ENCODE measurements at places on chromosomes 1 and 21.

DNA sequence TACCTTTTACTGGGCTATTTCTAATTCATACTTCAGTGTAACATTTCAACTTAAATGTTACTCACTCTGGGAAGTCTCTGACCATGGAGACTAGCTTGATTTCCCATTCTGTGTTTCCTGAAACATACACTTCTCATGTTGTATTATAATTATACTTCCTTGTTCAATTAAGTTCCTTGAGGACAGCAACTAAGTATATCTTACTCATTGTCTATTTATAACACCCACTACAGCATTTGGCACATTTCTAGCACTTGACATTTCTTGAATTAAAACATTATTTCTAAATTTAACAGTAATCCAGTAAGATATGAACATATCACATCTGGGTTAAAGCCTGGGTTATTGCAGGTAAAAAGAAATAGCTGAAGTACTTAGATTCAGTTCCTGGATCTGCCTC is 32.4 kb upstream of the F13B start:
- no peak for DNase-seq

- DNase-seq = no peak
Measured at GRCh38 chr1:69425871-69426270, 141.9 kb upstream of the LRRC7 start.

DNA sequence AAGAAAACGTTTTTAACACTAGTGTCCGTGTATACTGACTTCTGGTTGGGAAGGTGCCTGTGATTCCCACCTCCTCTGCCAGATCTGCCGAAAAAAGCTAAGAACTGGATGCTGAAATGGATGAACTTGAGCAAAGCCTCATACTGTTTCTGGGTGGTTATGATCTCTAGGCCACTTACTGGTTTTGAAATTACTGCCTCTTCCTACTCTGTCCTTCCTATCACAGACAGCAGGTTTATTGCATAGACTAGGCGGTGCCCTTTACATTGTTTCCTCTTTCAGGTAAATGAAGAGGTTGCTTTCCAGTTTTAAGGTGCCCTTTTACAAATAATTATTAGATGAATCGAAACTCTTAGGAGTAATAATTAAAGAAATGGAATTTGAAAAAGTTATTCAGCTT is 27.5 kb downstream of the PEX14 start:
- no peak for DNase-seq

- no peak for DNase-seq
Measured at GRCh38 chr21:45578176-45578801, 36.0 kb upstream of the SLC19A1 start.

- DNase-seq = no peak
Measured at GRCh38 chr1:54581621-54582035, 33.6 kb downstream of the ACOT11 start.

- no peak for DNase-seq
Measured at GRCh38 chr1:181601186-181601950, 118.1 kb downstream of the CACNA1E start.

GRCh38 chr21:32348604-32349332 is 44.0 kb downstream of the URB1 start:
- DNase-seq = no peak

- no peak for DNase-seq
Measured at GRCh38 chr1:87902830-87903229, 574.1 kb downstream of the LMO4 start.

DNA sequence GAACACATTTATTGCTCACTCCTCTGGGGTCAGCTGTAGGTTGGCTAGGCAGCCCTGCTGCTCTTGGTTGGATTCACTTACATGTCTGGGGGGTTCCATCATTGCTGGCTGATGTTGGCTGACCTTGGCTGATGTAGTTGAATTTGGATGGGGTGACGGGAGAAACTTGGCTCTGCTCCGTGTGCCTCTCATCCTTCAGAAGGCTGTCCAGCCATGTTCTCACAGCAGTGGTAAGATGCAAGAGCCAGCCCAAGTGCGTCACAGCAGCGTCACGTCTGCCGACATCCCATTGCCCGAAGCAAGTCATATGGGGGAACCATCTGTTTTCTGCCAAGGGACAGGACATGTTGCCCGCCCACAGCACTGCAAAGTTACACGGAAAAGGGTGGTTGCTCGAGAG is 613.5 kb downstream of the MATN1 start:
- no peak for DNase-seq

GRCh38 chr1:21234779-21235178 is 55.5 kb downstream of the ECE1 start:
- no peak for DNase-seq

GRCh38 chr1:38815903-38816627 is 43.5 kb downstream of the RRAGC start:
- DNase-seq = peak; percentile 7

DNA sequence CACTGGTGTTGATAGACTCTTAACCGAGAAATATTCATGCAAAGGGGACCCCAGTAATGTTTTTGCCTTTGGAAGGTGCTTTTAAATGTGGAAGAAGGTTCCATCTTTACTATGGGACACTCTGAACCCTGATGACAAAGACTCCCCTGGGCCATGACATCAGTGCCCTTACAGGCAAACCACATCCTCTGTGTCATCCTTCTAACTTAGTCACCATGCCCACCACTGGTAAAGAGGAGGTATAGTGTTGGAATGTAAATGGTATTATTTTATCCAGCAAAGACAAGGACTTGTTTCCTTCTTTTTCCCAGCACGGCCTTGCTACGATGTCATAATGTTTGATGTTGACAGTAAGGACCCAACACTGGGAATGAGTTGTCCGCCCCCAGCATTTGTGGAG is 12.6 kb downstream of the METTL13 start:
- DNase-seq = no peak

DNA sequence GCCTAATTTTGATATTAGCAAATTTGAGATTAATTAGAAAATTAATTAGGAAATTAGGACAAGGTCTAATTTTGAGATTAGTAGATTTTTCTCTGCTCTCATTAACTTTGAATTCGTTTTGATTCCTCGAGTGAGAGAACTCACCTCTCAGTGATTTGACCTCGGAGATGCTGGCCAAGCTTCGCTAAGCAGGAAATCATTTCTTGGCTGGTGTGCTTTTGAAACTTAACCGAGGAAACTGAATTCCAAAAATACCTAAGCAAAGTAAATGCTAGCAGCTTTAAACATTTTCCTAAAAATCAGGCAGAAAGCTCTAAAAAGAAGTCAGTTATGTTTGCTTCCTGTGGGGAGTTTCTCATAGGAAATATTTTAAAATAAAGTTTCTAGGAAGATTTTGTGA is 34.9 kb downstream of the CDC14A start:
- no peak for DNase-seq

DNA sequence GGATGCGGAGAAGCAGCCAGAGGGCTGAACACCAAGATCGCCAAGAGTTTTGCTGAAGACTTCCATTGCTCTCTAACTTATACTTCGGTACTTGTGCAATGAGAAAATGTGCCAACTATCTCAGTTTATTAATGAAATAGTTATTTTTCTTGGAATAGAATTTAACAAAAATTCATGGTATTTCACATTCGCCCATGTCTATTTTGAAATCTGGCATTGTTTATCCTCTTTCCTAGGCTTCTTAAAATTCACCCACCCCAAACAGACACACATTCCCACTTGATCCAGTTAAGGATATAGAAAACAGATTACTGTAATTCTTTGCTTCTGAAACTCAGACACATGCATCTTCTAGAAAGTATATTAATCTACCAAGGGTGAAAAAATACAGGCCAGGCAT is 56.3 kb upstream of the ADAMTS5 start:
- no peak for DNase-seq

- DNase-seq = no peak
Measured at GRCh38 chr21:15247613-15248012, 182.8 kb upstream of the NRIP1 start.

- DNase-seq = no peak
Measured at GRCh38 chr1:116340506-116341231, 32.4 kb upstream of the ATP1A1 start.

- DNase-seq = no peak
Measured at GRCh38 chr1:30639881-30640452, 83.4 kb downstream of the MATN1 start.

GRCh38 chr1:2385606-2386280 is 5.6 kb downstream of the MORN1 start:
- DNase-seq = no peak

DNA sequence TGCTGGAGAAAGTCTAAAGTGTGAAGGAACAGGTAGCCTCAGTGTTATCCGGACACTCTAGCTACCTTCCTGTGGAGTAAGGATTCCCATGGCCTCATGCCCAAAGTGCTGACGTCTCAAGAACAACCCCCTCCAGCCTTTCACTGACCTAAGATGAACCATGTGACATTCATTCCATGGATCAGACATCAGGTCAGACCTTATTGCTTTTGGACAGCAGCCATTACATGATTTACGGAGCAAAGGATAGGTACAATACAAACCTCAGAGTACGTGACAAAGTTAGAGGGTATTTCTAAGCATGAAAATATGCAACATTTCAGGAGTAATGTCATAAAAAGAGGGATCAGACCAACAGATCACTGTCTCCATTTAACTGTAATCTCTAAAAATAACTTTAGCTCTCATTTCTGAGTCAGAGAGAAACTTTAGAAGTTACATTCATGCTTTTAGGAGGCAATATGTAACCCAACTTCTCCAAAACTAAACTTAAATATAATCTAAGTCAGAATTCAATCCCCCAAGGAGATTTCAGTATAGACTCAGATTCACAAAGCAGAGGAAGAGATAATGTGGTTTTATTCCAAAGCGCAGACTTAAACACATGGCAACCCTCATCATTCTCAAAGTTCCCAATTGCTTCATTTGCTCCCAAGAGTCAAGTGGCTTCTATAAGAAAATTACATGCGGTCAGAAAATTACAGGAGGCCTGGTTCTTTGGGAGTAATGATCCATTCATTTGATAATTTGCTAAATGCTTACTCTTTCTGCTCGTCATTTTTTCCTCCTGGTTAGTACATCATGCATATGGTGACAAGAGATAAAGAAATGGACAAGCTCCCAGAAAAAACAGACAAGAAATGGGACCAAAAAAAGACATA is 280.4 kb downstream of the SETD4 start:
- DNase-seq = no peak

DNA sequence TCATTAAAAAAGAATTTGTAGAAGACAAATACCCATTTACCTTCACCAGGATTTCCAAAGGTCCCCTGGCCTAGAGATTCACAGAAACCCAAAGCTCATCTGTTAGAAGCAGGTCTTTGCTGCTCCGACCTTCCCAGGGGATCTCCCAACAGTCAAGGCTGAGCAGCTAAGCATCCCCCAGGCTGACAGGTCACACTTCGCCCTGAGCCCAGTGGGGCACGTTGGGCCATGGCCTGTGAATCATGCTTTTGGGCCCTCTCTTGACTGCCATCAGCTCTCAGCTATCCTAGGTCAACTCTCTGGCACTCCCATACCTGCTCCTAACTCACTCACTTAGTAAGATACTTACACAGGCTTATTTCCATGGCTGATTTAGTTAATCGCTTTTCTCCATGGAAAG is 157.7 kb downstream of the DSCAM start:
- DNase-seq = no peak

DNA sequence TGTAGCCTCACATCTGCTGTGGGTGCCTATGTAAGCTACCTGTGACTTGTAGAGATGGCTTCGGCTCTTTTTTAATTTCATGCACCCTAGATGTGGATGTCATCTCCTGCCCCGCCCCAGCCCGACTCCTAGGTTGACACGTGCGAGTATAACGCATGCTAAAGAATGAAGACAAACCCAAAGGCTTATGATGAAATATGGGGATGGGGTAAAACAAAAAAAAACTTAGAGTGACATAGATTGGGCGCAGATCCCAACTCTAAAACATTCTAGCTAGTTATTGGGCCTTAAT is 613 bp upstream of the ERO1B start:
- DNase-seq = no peak

GRCh38 chr21:33871171-33871570 is 44.4 kb downstream of the ATP5PO start:
- DNase-seq = no peak

DNA sequence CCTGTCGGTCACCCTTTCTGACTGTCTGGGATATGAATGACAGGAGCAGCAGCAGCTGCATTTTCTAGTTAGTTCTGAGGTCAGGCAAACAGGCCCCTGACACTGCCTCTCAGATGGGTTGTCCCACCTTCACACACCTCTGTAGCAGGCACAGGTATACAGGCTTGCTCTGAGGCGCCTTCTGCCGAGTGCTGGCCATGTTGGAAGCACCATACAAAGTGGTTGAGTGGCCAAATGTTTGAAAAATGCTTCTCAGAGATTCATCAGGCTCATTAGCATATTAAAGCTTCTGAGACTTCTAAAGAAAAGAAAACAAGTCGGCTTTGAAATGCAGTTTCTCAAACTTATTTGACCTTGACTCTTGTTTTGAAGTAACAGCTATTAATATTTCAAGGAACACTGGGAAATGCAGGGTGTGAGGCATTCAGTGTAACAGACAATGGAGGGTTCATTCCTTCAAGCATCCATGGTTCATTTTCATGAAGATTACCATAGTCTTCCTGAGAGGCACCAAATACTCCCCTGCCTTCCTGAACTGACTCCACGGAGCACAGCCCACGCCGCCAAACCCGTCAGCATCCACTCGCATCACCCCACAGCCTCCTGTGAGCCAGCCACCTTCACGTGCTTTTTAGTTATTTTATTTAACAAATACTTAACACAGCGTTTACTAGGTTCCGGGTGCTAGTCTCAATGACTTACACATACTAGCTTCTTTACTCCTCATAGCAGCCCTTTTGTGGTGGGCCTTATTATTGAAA is 81.8 kb downstream of the KCNN3 start:
- DNase-seq = no peak
